T-helper 2 cell treated with Interferon-gamma antibody and Interleukin-4, amounts not matched to agents 100 ng/mL and 5 ng/mL, for 36 hours (primary cell): ENCODE measurements at places on chromosomes 2 and 18. TPM values are rescaled to one million over a fixed set of nuclear protein-coding genes. Genes with fewer than 3 reads are reported as not detected.

The RALB gene
- 64.4 and 70.7 TPM in 2 replicates for total RNA-seq

The UGT1A10 gene
- total RNA-seq: not detected in 2 replicates

The FBXO48 gene
- 1.9 and 2.2 TPM in 2 replicates for total RNA-seq

The IFIH1 gene
- 31.8 and 33.3 TPM in 2 replicates for total RNA-seq

The UGT1A8 gene
- total RNA-seq: not detected in 2 replicates

The NT5DC4 gene
- total RNA-seq: not detected in 2 replicates

The OSBPL1A gene
- total RNA-seq: 0.68 and 1.5 TPM in 2 replicates

The CACNB4 gene
- total RNA-seq: 0.14 and 0.77 TPM in 2 replicates

The HOXD3 gene
- not detected in 2 replicates for total RNA-seq

The M1AP gene
- total RNA-seq: 0.09 TPM in 1 of 2 replicates, not detected in the other

The GNLY gene
- 17.8 and 18.1 TPM in 2 replicates for total RNA-seq

The GAL3ST2 gene
- 0.23 and 0.61 TPM in 2 replicates for total RNA-seq

The DSC3 gene
- not detected in 2 replicates for total RNA-seq

The NYAP2 gene
- not detected in 2 replicates for total RNA-seq

The MAP3K19 gene
- total RNA-seq: not detected in 2 replicates

The EPB41L5 gene
- total RNA-seq: 1.4 and 1.8 TPM in 2 replicates

The RNU2-63P gene
- total RNA-seq: 22.6 and 24.3 TPM in 2 replicates

The DNMT3A gene
- 62.6 and 63.0 TPM in 2 replicates for total RNA-seq

The C1QL2 gene
- total RNA-seq: not detected in 2 replicates

The NEMP2 gene
- 17.8 and 22.0 TPM in 2 replicates for total RNA-seq

The MSTN gene
- total RNA-seq: not detected in 2 replicates

The GALNT14 gene
- total RNA-seq: 0.16 and 0.20 TPM in 2 replicates

The LYG1 gene
- 2.1 and 2.4 TPM in 2 replicates for total RNA-seq

The SLC5A7 gene
- total RNA-seq: not detected in 2 replicates

The EFR3B gene
- total RNA-seq: 0.09 TPM in 2 replicates

The PPP1R1C gene
- 0.48 TPM in 1 of 2 replicates, not detected in the other for total RNA-seq

The IL36A gene
- 0.25 TPM in 1 of 2 replicates, not detected in the other for total RNA-seq

The TUBA3E gene
- total RNA-seq: not detected in 2 replicates

The PAX3 gene
- not detected in 2 replicates for total RNA-seq

The DHRS9 gene
- total RNA-seq: 0.11 TPM in 1 of 2 replicates, not detected in the other

The IL1A gene
- 0.73 and 0.93 TPM in 2 replicates for total RNA-seq

The TBC1D8 gene
- 0.66 and 0.73 TPM in 2 replicates for total RNA-seq

The ERBB4 gene
- total RNA-seq: not detected in 2 replicates

The RAPGEF4 gene
- 0.73 and 0.75 TPM in 2 replicates for total RNA-seq

The SFXN5 gene
- total RNA-seq: 13.5 and 13.7 TPM in 2 replicates

The VAMP5 gene
- total RNA-seq: 60.8 and 65.6 TPM in 2 replicates

The ZNF892 gene
- 4.0 and 4.1 TPM in 2 replicates for total RNA-seq

The PFN4 gene
- total RNA-seq: not detected in 2 replicates

The MRPL53 gene
- total RNA-seq: 105 TPM in 2 replicates

The ANKRD30BL gene
- not detected in 2 replicates for total RNA-seq

The CRIM1 gene
- 3.1 and 4.3 TPM in 2 replicates for total RNA-seq

The PRKAG3 gene
- not detected in 2 replicates for total RNA-seq

The HOXD11 gene
- not detected in 2 replicates for total RNA-seq

The MYO1B gene
- total RNA-seq: 2.8 and 3.7 TPM in 2 replicates

The ZNF638 gene
- 93.3 and 96.0 TPM in 2 replicates for total RNA-seq

The KRTCAP3 gene
- total RNA-seq: 3.8 and 5.3 TPM in 2 replicates

The RMC1 gene
- total RNA-seq: 46.5 and 57.5 TPM in 2 replicates

The UPP2 gene
- not detected in 2 replicates for total RNA-seq

The ACTG2 gene
- total RNA-seq: not detected in 2 replicates

The TRABD2A gene
- total RNA-seq: 64.9 and 67.5 TPM in 2 replicates

The LIMS3 gene
- total RNA-seq: 0.20 and 0.66 TPM in 2 replicates

The CCDC102B gene
- total RNA-seq: 1.7 and 2.4 TPM in 2 replicates

The CTIF gene
- 1.9 and 2.4 TPM in 2 replicates for total RNA-seq

The ABCG5 gene
- not detected in 2 replicates for total RNA-seq
